T-helper 2 cell (primary cell): ENCODE measurements at places on chromosomes 2 and 18.

GRCh38 chr2:121398853-121399252, 113.9 kb upstream of the TFCP2L1 start:
- DNase-seq: no peak

- DNase-seq: peak; percentile 31
Measured at GRCh38 chr18:11849841-11850634, 1.2 kb upstream of the CHMP1B start.

GRCh38 chr2:6780765-6781274, 84.9 kb downstream of the CMPK2 start:
- no peak for DNase-seq

- no peak for DNase-seq
Measured at GRCh38 chr2:239913636-239914417, 111.3 kb downstream of the NDUFA10 start.

- no peak for DNase-seq
Measured at GRCh38 chr2:200461846-200462710, 47.8 kb downstream of the KCTD18 start.

- no peak for DNase-seq
Measured at GRCh38 chr2:171191021-171191420, 30.3 kb upstream of the TLK1 start.

GRCh38 chr2:204585930-204586329, 40.7 kb downstream of the PARD3B start:
- DNase-seq: no peak

DNA sequence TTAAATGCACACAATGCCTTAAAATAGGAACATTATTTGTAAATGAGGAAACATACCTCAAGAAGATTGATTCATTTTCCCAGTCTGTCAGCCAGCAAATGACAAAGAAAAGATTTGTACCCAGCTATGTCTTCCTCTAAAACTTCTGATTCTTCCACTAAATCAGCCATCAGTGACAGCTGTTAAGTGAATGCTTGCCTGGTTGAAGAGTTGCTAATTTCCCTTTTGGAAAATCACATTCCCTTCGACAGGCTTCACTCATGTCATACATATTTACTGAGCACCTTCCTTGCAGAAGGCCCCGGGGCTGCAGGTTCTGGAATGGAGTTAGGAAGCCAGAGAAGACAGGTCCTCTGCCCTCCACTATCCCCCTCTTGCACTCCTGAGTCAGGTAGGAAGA, 112.0 kb upstream of the SLC66A3 start:
- DNase-seq: no peak

DNA sequence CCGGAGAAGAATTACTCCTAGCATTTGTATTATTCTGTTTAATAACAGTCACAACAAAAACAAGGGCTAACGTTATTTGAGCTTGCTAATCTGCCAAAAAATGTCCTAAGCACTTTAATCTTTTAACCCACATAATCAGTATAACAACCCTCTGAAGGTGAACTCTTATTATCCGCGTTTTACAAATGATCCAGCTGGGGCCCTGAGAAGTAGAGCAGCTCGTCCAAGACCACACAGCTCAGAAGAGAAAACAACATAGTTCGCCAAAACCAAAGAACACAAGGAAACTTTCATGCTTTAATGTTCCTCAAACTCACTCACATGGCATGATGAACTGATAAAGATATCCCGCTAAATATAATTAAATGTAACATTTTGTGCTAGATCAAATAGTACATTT, 159.7 kb upstream of the ZNF236 start:
- no peak for DNase-seq

GRCh38 chr2:38145236-38145635, 69.3 kb upstream of the CYP1B1 start:
- DNase-seq: no peak

DNA sequence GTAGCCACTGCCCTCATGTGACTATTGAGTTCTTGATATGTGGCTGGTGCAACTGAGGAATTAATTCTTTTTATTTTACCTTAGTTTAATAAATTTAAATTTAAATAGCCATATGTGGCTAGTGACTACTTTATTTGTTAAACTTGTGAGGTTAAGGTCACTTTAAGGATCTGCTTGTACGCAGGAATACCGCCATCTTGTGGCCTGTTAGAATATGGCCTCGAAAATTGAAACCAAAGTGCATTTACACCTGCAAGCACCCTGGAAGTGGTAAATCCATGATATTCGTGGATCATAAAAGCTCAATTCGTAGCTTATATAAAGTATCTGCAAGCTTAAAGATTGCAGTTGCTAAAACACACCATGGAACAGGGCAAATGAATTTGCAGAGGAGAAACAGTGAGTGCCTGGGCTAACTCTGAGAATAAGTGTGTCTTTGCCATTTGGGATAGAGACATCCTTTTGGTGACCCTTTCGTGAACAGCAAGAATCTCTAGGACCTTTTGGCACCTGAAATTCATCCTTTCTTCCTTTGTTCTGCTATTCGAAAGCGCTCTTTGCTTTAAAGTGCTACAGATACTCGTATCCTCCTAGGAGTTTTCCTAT, 59.9 kb upstream of the REG3A start:
- peak; percentile 35 for DNase-seq

GRCh38 chr18:51622702-51623101, 425.2 kb upstream of the MEX3C start:
- no peak for DNase-seq

DNA sequence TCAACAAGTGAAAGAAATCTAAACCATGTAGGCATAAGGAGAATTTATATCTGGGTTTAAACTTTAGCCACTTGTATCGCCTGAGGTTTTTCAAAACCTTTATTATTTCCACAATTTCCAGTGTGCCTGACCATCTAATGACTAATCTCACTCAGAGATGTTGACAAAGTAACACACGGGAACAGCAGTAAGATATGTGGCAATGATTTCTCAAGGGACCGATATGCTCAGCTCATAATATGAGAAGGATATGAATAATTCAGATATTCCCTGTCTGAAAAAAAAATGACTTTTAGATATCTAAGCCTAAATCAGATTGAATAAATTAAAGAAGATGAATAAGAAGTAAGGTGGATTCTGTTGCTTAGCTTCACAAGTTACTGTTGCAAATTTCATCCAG, 43.5 kb downstream of the TMEM163 start:
- no peak for DNase-seq

DNA sequence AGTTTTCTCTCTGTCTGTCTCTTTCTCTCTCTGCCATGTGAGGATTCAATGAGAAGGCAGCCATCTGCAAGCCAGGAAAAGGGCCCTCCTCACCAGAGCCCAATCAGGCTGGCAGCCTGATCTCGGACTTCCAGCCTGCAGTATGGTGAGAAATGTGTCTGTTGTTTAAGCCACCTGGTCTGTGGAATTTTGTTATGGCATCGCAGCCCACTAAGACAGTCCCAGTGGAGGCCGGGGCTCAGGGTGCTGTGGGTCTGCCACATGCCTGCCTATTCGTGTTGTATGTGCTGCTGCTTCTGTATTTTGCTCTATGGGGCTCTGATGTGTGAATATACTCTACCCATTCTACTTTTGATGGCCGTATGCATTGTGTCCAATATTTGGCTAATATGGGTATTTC, 139.0 kb upstream of the HS6ST1 start:
- DNase-seq: no peak

GRCh38 chr2:11539317-11540147, 5.7 kb downstream of the GREB1 start:
- DNase-seq: no peak

- no peak for DNase-seq
Measured at GRCh38 chr2:70966681-70967080, 11.7 kb upstream of the ANKRD53 start.

- DNase-seq: no peak
Measured at GRCh38 chr2:237727363-237727762, 71.2 kb upstream of the RBM44 start.

DNA sequence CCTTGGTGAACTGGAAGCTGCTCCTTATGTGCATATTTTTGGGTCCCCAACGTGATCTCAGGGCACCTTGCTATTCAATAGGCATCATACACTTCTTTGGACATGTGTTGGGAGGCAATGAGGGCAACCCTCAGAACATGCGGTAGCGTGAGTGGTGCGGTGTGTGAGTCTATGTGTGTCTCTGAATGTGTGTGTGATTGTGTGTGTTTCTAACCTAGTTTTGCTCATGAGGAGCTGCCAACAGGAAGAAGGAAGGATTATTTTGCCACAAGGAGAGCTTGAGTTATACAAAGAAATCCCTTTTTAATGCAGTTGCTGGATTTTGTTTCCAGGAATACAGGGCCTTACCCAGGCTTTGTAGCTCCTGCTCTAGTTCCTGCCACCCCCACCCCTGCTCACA, 75.8 kb upstream of the ITGA6 start:
- no peak for DNase-seq

DNA sequence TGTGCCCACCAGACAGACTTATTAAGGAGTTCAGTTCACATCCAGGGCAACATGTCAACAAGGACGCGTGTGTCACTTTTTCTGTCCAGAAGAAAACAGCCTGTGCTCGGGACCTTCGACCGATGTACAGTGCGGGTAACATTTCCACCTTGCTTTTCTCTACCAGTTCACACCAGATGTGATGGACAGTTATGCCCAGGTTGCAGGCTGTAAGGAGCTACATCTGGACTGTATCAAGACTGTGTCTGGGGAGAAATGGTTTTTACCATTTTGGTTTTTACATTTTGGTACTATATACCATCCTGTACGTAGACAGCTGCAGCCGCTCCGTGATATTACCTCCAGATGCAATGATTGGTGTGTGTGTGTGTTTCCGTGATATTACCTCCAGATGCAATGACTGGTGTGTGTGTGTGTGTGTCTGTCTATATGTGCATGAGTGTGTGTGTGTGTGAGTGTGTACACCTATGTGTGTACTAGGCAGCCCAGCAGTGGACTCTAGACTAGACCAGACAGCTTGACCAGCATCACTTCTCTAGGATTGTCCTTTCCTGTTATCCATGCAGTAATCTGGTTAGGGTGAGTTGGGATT, 118.0 kb downstream of the COL6A3 start:
- DNase-seq: no peak

GRCh38 chr18:55128437-55128836, 169.2 kb upstream of the CCDC68 start:
- no peak for DNase-seq

GRCh38 chr18:23673725-23674124, 11.0 kb upstream of the ANKRD29 start:
- DNase-seq: no peak
